ENCODE measurements at places on chromosomes 4 and X.

DNA sequence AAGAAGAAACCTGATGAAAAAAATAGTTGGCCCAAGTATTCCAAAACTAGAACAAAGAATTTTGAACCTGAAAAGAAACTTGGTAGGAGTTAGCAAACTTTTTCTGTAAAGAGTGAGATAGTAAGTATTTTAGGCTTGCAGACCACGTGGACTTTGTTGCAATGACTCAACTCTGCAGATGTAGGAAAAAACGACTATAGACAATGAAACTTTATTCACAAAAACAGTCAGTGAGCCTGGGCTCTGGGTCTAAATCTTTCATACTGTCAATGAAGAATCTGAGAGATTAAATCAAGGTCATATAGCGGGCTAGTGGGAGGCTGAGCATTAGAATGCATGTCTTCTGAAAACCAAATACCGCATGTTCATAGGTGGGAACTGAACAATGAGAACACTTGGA, 23.0 kb downstream of the SH3D19 start:
- DNase-seq, result no peak

DNA sequence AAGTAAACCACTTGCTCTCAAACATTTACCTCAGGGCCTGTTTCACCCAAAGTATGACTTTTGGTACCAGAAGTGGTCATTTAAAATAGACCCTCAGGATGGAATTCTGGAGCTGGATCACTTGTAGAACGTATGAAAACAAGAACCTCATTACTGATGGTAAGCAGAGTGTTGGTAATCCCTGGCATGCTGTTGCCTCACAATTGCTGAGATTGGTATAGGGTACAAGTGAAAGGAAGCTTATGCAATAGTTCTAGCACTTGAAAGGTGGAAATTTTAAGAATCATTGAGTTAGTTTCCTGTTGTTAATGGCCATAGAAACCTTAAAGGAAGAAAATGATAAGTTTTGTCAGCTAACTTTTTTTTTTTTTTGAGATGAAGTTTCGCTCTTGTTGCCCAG, 22.3 kb upstream of the THOC2 start:
- no peak for DNase-seq

- DNase-seq, result no peak
Observed at GRCh38 chr4:152616804-152617203, 63.0 kb downstream of the TMEM154 start.

- DNase-seq, result no peak
Observed at GRCh38 chrX:63686878-63687714, 97.9 kb downstream of the ARHGEF9 start.

DNA sequence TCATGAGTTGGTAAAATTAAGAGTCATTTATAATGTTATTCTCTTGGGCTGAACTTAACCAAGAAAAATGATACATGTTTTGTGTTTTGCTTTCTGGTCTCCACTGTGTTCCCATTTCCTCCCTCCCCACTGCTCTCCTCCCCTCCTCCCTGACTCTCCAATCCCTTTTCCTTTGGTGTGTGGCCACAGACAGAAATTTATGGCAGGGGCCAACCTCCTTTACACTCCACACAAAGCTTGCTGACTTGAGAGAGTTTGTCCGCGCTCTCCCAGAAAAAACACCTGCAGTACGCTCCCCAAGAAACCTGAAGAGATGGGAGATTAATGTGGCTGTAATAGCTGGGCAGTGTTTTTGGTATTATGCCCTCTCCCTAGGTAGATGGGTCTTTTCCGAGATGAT, 88.9 kb downstream of the ALPK1 start:
- no peak for DNase-seq

DNA sequence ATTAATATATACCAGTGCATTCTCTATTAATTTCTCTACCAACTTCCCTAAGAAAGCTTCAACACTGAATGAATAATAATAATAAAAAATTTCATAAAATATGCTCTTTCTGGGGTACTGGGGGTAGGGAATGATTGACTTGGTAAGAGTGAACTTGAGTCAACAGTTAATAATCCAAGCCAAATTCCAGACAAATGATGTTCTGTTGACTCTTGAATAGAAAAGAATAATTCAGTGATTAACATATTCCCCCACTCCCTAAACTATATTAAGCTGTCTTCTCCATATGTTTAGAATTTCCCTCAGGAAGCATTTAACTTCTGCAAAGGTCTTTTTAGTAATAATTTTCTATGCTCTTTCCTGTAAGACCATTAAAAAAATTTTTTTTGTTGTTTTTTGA, 12.3 kb downstream of the PGRMC2 start:
- no peak for DNase-seq

DNA sequence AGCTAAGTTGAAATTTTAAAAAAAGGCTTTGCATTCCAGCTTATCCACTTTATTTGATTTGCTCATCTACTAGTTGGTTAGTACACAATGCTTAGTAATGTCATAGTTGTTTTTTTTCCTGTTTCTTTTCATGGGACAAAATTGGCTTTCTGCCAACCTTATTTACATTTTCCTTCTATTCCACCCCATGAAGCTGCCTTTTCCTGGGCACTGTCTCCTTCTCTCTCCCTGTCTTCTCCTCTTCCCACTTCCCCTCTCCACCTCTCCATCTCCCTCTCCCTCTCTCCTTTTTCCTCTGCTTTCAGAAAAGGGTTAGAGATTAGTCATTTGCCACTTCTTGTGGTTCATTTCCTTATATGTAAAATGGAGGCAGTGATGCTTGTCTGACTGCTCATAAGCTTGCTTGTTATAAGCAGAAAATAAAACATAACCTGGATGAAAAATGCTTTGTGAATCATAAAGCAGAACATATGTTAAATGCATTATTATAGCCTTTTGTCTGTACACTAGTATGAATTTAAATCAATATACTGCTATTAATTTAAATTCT, 181.9 kb downstream of the CEP135 start:
- DNase-seq, result no peak

DNA sequence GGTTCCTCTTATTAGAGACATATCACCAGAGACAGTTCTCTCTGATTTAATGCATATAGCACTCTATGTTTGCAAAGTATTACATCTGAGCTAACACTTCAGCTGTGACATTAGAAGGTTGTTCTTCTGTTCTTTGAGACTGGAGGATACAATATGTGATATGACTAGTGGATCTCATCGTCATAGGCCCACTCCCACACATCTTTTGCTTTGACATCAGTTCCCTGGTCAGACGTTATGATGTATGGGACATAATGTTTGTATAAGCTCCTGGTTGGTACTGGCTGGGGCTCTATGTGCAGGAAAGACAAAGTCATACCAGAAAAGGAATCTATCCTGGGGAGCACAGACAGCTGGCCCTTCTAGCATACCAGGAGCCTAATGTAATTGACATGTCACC, 57.7 kb upstream of the MAML3 start:
- no peak for DNase-seq

DNA sequence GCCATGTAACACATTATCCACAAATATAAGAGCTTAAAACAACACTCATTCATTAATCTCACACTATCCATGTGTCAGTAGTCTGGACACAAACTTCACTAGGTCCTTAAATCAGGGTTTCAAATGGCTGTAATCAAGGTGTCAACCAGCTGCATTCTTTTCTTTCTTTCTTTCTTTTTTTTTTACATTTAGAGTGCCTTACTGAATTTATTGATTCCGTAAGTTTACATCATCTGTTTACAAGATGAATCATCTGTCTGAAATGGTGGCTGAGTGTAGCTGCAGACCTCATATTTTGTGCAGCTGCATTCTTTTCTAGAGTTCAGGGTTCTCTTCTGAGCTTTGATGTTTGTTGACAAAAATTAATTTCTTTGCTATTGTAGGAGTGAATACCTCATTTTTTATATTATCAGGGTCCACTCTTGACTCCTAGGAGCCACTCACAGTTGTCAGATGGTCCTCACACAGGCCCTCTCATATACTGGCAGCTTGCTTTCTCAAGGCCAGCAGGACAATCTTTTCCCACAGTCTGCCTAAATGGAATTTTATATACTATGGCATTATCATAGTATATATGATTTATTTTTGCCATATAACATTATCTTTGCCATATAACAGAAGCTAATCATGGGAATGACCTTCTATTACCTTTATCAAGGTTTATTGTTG, 37.8 kb downstream of the SPOCK3 start:
- no peak for DNase-seq

DNA sequence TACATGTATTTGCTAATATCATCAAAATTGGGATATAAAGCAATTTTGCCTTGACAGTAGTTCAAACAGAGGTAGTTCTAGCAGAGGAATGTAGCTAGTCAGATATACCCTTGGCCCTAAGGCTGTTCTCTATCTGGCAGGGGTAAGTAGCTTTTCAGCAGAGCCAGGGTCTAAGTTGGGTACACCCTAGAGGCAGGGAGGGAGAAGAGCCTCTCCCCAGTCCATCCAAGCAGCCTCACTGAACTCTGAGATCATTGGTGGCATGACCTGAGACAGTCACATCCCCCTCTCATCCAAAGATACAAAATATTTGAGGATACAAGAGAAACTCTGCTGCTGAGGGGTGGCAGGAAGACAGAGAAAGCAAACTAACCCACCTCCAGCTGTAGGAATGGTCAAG, 343.7 kb downstream of the DHX15 start:
- no peak for DNase-seq

DNA sequence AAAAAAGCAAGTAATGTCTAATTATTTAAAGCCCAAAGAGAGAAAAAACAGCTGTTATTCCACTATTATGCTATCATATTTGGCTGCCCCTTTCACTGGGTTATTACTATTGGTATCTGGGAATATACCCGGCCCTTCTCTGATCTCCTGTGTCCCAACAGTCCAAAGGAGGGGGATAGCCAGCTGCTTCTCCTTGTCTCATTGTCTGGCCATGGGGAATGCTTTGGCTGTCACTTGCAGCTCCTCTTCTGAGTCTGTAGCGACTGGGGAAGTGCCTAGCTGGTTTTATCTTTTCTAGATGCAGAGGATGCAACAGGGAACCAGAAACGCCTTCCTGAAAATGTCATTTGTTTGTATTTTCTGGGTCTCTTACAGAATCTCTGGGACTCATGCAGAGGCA, 33.9 kb downstream of the MGARP start:
- DNase-seq, result no peak

- DNase-seq, result no peak
Observed at GRCh38 chr4:66991521-66991920, 553.8 kb downstream of the CENPC start.

GRCh38 chr4:87835743-87836142, 3.0 kb downstream of the MEPE start:
- DNase-seq, result no peak

DNA sequence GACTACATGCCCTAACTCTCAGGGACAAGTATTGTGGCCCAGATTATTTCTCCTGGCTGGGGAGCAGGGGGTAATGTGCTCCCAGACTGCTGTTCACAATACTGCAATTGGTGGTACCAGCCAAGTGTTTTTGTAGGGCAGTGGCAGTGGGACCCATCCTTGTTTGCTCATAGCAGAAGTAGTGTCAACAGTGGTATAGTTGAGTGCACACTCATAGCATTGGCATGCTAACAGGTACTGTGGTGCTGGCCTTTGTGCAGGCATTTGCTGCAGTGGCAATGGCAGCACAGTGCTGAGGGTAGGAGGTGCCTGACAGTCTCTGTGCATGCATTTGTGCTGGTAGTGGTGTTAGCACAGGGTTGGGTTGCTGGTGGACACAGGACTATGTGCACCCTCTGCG, 995.0 kb downstream of the SH3BGRL start:
- no peak for DNase-seq

DNA sequence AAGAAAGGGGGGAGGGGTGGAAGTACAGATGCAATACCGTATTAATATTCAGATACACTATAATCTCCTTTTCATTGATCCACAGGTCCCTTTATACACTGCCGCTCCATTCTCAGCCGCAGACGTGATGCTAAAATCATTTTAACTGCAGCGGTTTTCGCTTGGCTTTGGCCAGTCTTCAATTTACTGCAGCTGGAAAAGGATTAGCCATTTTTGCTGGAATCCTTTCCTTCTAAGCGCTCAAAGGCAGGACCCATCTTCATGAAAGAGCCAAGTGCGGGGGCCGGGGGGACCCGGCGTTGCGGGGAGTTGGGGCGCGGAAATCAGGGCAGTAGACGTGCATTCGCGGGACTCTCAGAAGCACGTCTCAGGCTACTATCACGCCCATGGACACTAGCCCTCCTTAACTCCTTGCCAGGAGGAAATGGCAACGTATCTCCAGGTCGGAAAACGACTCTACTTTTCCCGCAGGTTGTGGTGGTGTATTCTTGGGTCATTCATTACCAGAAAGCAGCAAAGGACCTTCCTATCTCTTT, 1.7 kb upstream of the PCDH10 start:
- DNase-seq, result no peak

- DNase-seq, result no peak
Observed at GRCh38 chr4:6953751-6954380, 44.2 kb downstream of the TBC1D14 start.

GRCh38 chr4:79258614-79259176, 67.2 kb downstream of the NAA11 start:
- no peak for DNase-seq

DNA sequence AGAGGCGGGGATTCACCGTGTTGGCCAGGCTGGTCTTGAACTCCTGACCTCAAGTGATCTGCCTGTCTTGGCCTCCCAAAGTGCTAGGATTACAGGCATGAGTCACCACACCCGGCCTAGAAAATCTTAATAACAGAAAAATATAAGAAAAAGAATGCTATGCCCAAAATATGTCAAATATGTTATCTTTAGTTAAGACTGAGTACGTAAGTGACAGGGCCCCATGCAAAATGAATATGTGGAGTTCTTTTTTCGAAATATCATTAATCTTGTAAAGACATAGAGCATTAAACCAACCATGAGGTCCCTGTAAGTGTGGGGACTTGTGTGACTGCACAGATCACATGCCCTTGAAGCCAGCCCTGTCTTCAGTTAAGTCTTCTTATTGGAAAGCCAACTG, 8.9 kb upstream of the ZNF518B start:
- DNase-seq, result no peak

DNA sequence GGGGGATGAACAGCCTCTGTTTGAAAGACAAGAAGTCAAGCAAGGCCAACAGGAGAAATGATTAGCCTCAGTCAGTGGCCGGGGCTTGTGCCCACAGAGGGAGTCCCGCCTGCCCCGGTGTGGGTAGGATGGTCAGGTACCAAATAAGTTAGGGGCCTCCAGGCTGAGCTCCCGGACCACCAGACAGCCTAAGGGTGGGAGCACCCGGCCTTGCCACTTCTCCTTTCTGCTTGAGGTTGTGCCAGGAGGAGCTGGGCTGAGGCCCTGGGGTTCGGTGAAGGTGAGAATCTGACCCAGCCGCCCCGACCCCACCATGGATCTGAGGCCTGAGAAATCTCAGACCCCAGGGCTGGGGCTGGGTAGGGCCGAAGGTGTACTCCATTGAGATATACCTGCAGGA, 48.8 kb downstream of the EFNB1 start:
- no peak for DNase-seq

DNA sequence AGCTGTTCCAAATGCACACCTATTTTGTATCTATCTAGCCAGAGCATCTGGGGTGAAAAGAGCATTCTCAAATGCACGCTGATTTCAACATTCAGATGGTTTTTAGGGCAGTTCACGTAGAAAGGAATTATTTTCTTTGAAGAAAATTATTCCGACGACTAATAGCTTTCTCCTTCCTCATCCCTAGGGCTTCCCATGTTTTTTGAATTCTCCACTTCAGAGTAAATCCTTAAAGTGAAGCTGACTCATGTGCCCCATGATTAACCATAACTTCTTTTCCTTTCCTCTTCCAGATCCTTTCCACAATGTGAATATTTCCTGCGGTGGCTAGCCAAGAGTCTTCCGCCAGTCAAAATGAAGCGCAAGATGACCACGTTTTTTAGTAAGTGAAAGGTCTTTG, 86.7 kb upstream of the PDHA1 start:
- no peak for DNase-seq

GRCh38 chr4:55874831-55875230, 21.4 kb downstream of the EXOC1 start:
- no peak for DNase-seq

Data from stimulated activated CD8-positive, alpha-beta memory T cell treated with anti-CD3 and anti-CD28 coated beads, Interleukin-7, amount 100 ng/mL, for 1 hour (primary cell).